Fibroblast of villous mesenchyme (primary cell): ENCODE measurements at places on chromosomes 2 and 18. TPM values are rescaled to one million over a fixed set of nuclear protein-coding genes. Genes with fewer than 3 reads are reported as not detected.

RAD51AP2 gene
- under 0.01 TPM in 2 replicates for total RNA-seq

ASB3 gene
- 22.9 and 34.1 TPM in 2 replicates for total RNA-seq

PDCD1 gene
- total RNA-seq: not detected in 2 replicates

RAB6C gene
- total RNA-seq: under 0.01 TPM in 1 of 2 replicates, not detected in the other

HDLBP gene
- 1,089 and 1,343 TPM in 2 replicates for total RNA-seq

MAL gene
- total RNA-seq: not detected in 2 replicates

NLRC4 gene
- total RNA-seq: not detected in 2 replicates

TRABD2A gene
- 1.3 and 1.7 TPM in 2 replicates for total RNA-seq

ARHGAP25 gene
- 3.0 and 3.5 TPM in 2 replicates for total RNA-seq

GRB14 gene
- total RNA-seq: not detected in 2 replicates

RUFY4 gene
- not detected in 2 replicates for total RNA-seq

STARD7 gene
- 135 and 209 TPM in 2 replicates for total RNA-seq

THOC1 gene
- 35.1 and 42.7 TPM in 2 replicates for total RNA-seq

TRPM8 gene
- not detected in 2 replicates for total RNA-seq

PER2 gene
- total RNA-seq: 4.3 and 4.5 TPM in 2 replicates

SLC9A4 gene
- under 0.01 TPM in 1 of 2 replicates, not detected in the other for total RNA-seq

HAAO gene
- 0.43 and 1.6 TPM in 2 replicates for total RNA-seq

KCNG3 gene
- under 0.01 TPM in 1 of 2 replicates, not detected in the other for total RNA-seq

CPO gene
- total RNA-seq: not detected in 2 replicates

SLC39A10 gene
- total RNA-seq: 36.1 and 73.8 TPM in 2 replicates

CXCR1 gene
- total RNA-seq: not detected in 2 replicates

HYCC2 gene
- total RNA-seq: 11.3 and 17.7 TPM in 2 replicates

CXCR4 gene
- not detected in 2 replicates for total RNA-seq

IL37 gene
- 0.32 TPM in 1 of 2 replicates, not detected in the other for total RNA-seq

ANKRD30B gene
- 0.86 and 1.9 TPM in 2 replicates for total RNA-seq

EPB41L3 gene
- total RNA-seq: 0.43 and 0.97 TPM in 2 replicates

UNC80 gene
- not detected in 2 replicates for total RNA-seq

GPD2 gene
- 44.5 and 63.9 TPM in 2 replicates for total RNA-seq

PLEKHB2 gene
- total RNA-seq: 98.2 and 167 TPM in 2 replicates

CCDC121 gene
- 1.3 and 1.9 TPM in 2 replicates for total RNA-seq

TTC31 gene
- 8.6 and 14.8 TPM in 2 replicates for total RNA-seq
